ENCODE measurements at places on chromosomes 5 and 9.

- no peak for DNase-seq
These were observed 315.3 kb downstream of the GADD45G start for GRCh38 chr9:89920131-89920530.

DNA sequence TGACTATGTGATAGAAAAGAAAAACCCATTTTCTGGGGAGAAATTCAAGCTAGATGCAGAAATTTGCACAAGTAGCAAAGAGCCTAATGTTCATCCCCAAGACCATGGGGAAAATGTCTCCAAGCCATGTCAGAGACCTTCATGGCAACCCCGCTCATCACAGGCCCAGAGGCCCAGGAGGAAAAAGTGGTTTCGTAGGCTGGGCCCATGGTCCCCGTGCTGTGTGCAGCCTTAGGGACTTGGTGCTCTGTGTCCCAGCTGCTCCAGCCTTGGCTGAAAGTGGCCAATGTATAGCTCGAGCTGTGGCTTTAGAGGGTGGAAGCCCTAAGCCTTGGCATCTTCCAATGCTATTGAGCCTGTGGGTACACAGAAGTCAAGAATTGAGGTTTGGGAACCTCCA lies 711.2 kb upstream of the ZNF608 start:
- no peak for DNase-seq

DNA sequence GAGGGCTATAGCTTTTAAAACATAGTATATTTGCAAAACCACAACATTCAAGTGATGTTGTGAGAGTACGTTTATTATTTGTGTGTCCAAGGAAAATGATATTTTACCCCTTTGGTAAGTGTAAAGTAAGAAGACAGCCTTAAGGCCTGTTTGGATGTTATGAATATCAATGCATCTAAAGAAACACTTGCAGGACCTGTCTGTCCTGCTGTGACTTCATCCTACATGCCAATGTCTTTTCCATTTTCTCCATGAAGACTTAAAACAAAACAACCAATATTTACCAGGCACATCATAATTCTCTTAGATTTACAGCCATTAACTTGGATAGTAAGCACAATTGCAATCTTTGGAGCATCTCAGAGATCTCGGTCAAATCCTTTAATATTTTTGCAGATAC lies 29.0 kb downstream of the PRLR start:
- no peak for DNase-seq

DNA sequence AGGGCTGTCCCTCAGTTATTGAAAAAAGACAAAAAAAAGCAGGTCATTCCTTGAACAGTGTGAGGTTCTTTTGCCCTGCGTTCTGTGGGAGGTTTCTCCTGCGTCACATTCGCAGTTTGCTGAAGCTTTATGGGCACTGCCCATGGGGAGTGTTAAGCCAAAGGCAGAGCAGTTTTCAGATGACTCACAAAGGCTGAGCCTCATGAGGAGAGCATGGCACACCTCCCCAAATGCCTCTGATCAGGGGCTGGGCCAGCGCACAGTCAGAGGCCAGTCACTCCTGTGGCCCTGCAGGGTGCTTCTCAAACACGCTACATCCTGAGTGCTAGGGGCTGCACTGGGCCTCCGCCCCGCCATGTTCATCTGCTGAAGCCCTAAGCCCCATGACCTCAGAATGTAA lies 38.4 kb downstream of the IRX1 start:
- DNase-seq: no peak

GRCh38 chr5:30764704-30765103 lies 428.8 kb upstream of the CDH6 start:
- DNase-seq: no peak

DNA sequence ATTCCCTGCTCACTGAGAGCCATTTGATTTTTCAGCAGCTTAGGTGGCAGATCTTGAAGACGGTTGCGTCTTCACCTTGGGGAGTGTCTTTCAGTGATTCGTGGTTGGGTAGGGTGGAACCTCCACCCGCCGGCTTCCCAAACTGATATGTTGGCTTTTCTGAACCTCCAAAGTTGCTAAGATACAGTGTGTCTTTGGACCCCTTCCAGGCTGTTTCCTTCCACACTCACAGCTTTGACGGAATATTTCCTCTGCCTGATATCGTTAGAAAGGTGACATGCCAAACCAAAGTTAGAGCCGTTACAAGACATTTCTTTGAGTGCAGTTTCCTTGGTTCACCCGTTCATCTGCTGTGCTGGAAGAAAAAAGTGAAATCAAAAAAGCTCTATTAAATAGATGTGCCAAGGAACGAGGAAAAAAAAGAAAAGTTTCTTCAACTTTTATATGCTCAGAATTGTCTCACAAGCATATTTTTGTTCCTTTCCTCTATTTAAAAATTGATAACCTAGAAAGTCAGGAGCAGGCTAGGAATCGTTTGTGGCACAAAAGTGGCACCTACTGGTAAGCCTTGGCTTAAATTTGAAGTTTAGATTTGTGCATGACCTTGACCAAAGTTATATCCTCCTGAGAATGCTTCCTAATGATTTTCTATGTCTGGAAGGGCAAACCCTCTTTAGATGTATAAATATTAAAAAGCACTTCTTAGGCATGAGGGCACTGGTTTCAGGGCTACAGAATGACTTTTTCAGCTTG lies 270.7 kb upstream of the WWC1 start:
- DNase-seq: no peak

GRCh38 chr5:101688156-101688555 lies 607.9 kb downstream of the SLCO4C1 start:
- no peak for DNase-seq
